Stimulated activated CD4-positive, alpha-beta T cell treated with anti-CD3 and anti-CD28 coated beads, Interleukin-15, amount 100 ng/mL, for 24 hours (primary cell): ENCODE measurements at places on chromosomes 5 and 9.

- no peak for DNase-seq
Measured at GRCh38 chr9:135023088-135023785, 64.2 kb upstream of the OLFM1 start.

DNA sequence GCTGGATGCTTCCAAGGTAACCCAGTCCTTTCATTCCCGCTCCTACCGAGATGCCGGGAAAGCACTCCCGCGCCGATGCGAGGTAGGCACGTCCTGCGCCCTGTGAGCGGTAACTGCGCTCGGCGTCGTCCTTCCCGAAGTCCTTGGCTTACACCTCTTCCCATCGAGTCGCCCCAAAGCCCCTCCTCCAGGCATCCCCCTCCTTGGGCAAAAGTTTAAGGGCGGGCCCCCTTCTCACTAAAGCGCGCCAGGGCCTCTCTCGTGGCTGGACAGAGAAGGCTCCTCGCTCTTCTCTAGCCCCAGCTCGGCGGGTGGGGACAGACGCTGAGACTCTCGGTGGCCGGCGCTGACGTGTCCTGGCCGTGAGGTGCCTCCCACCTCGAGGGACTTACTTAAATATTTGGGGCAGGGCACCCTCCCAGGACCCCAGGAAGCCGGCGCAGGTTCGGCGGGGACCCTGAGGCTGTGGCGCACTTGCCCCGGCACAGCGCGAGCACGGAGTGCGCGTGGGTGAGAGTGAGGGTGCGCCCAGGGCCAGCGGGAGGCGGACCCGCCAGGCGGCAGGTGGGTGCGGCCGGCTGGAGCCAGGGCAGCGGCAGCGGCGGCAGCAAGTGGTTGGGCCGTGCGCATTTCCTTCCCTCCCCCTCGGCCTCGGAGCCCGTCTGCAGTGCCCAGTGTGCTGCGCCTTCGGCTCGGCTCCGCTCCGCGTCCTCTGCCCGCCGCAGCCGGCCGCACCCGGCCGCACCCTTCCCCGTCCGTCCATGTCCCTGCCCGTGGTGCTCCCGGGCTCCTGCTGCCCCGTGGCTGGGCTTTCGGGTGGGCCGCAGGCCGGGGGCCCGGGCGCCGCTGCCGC is at the start of gene ENTREP1:
Gene ENTREP1, plus strand, starts transcription at position 667 of the 853 bp plus-strand sequence. Its CDS starts 95 bp downstream, at position 762.
- DNase-seq, result peak; percentile 25

- DNase-seq, result no peak
Measured at GRCh38 chr9:69086769-69087168, 51.2 kb downstream of the FXN start.

- DNase-seq, result no peak
Measured at GRCh38 chr9:130785940-130786508, 49.0 kb upstream of the ABL1 start.

DNA sequence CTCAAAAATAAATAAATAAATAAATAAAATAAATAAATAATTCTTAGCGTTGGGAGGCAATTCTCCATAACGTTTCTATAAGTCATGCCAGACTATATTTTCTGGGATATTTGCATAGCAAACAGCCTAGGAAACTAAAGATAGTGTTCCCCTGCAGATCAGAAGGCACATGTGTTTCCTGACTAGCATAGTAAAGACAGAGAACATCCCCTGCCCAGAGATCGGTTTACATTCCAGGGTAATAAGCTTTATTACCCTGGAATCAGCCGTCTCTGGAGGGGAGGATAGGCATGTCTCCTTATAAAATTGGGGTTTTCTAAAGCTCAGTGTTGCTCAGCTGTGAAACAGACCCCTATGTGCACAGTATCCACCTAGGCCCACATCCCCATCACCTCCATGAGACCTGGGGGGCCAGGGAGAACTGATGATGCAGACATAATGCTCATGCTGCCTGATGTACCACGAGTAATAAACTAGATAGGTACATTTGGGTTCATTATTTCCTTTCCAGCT is 36.9 kb upstream of the IFNK start:
- no peak for DNase-seq

- DNase-seq, result no peak
Measured at GRCh38 chr9:12166518-12166917, 526.7 kb upstream of the TYRP1 start.

DNA sequence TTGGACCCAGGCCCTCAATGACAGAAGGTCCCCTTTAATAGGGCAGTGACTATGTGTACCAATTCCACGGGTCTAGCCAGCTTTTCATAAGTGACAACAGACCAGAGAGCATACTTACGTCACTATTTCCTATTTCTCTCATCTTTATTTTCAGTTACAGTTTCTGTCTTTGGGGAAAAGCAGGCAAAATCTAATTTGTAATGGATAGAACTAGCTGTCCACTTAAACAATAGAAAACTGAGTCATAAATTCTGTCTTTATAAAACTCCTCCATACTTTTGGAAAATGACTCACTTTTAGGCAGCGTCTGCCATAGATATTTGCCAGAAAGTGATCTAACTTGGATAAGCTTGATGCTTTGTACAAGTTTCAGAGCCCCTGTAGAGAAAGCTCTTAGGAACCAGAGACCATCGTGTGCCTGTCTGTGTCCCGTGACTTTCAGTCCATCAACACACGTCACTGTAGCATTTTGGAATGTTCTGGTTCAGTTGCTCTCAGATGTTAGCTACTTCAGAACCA is 101.9 kb downstream of the F2RL2 start:
- DNase-seq, result peak; percentile 12

DNA sequence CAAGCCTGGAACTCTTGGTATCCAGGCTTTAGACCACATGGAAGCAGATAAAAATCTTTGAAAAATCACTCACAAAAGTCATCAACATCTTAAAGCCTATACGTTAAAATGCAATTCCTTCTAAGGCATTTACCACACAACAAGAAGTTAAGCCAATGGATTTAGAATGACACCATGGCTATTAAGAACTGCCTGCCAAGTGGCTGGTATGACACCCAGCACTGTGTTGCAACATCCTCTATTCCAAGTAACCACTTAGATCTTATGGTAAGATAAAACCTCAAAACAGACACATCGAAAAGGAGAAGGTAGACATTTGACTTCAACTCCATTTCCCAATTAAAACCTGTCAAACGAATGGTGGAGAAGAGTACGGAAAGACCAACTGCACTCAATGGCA is 344.2 kb upstream of the SLC30A5 start:
- no peak for DNase-seq

DNA sequence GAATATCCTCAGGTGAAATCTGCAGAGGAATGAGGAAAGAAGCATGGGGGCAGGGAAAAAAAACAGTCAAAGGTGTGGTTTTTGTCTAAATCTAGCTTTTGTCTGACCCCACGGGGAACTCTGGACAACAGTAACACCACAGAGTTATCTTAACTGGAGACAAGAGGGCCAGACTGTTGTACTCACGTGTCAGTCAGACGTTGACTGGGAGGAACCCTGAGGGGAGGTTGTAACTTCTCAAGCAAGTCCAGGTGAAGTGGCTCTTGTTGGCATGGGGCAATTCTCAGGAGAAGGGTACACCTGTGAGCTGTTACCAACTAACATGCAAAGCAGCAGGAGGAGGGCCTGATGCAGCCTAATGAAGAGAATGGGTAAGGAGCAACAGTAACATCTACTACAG is 44.1 kb upstream of the SHISAL2B start:
- no peak for DNase-seq

DNA sequence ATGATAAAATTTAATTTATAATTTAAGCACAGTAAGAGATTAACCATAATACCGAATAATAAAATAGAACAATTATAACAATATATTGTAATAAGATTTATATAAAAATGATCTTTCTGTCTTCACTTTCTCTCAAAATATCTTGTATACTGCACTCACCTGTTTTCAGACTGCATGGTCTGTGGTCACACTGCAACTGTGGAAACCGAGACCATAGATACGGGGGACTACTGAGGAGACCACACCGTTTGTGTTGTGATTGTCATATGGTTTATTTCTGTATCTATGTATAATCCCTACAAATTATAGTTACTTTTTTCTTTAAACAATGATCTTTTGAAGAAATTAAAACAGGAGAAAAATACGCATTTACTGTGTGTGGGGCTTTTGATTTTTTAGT is 78.8 kb upstream of the TNFAIP8 start:
- DNase-seq, result no peak

DNA sequence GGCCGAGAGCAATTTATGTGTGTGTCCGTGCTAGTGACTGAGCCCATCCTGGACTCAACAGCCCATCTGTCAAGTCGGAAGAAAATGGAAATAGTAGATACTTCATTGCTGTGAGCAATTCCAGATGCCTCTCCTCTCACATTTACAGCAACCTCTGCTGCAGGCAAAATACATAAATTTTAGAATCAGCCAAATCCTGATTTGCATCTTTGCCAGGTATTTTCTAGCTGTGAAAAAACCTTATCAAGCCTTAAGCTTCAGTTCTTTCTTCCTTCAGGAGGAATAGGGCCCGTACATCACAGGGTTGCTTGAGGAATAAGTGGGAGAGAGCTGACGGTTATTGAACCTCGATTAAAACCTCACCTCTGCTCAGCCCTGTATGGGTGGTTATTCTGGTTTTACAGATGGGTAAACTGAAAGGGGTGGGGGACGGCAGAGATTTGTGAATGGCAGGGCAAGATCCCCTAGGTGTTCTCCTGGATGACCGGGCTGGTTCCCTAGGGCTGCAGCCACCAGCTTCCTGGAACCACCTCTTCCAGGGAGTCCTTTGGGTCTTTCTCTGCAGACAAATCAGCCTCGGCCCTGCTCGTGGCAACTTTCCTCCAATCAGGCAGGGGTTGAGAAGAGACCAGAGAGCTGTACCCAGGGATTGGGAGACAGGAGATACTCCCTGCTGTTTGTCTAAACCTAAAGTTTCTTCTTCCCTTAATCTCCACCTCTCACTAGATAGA is 5.3 kb upstream of the MSX2 start:
- no peak for DNase-seq

DNA sequence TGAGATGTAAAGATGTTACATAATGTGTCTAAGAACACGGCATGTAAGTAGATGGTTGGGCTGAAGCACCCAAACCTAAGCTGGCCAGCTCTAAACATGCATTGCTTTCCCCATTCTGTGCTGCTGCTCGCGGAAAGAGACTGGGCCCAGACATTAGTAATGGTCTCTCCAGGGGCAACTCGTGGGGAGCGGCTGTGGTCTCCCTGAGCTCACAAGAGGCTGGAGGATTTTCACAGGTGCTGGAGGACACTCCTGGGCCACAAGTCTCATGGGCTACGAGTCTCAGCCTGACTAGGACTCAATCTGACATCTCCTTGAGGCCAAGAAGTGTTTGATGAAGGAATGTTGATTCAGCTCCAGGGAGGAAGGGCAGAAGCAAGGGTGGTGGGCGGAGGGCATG is 92.7 kb upstream of the PTCH1 start:
- no peak for DNase-seq

DNA sequence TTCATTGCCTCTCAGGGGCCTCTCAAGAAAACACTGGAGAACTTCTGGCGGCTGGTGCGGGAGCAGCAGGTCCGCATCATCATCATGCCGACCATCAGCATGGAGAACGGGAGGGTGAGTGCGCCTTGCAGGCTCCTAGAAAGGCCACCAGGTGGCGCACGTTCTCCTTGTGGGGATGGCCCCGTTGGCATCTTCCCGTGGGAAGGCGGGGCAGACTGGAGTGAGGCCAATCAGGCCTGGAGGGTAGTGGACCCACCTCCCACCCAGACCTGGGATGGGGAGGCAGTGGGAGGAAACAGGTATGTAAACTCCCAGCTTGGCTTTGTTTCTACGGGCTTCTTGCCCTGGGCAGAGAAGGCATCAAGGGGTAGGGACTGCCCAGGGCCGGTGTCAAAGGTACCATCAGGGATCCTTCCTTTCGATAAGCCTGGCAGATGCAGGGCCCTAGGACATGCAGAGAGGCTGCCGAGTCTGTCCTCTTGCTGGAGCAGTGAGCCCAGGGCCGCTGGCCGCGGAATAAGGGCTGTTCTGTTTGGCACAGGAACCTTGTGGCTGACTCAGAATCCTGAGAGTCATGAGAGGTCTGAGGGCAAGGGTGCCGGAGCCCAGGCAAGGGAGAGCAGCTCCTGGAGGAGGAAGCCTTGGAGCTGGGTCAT is 18.9 kb upstream of the SPTLC1 start:
- DNase-seq, result peak; percentile 86

DNA sequence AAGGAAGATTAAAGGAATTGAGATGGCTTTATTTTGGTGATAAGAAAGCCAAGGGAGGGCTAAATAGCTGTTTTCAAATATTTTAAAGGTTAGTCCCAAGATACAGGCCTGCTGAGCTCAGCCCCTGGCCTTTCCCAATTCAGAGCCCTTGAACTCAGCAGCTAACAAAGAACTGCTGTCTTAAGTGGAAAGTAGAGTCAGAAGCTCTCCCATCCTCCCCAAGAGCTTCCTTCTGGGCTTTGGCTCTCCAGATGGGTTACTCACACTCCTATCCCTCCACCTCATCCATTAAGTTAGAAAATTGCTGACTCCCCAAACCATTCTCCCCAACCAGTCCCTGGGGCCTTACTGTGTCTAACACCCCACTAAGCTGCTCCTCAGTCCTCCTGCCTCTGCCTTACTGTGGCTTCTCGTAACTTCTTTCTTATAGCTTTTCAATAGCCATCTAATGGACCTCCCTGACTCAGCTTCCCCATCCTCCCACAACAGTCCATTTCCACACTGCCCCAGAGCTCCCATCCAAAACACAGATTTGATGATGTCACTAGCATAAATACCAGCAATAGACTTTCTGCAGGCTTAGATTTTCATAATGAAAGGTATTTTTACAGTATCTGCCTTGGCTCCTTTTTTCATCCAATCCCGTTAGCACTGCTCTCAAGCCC is 239.1 kb downstream of the ENC1 start:
- no peak for DNase-seq
